ENCODE measurements at places on chromosomes 11 and 22.

GRCh38 chr11:116649268-116649667 is 123.5 kb downstream of the BUD13 start:
- no peak for DNase-seq

- DNase-seq: no peak
These were observed 12.5 kb downstream of the USP35 start for GRCh38 chr11:78201096-78201818.

DNA sequence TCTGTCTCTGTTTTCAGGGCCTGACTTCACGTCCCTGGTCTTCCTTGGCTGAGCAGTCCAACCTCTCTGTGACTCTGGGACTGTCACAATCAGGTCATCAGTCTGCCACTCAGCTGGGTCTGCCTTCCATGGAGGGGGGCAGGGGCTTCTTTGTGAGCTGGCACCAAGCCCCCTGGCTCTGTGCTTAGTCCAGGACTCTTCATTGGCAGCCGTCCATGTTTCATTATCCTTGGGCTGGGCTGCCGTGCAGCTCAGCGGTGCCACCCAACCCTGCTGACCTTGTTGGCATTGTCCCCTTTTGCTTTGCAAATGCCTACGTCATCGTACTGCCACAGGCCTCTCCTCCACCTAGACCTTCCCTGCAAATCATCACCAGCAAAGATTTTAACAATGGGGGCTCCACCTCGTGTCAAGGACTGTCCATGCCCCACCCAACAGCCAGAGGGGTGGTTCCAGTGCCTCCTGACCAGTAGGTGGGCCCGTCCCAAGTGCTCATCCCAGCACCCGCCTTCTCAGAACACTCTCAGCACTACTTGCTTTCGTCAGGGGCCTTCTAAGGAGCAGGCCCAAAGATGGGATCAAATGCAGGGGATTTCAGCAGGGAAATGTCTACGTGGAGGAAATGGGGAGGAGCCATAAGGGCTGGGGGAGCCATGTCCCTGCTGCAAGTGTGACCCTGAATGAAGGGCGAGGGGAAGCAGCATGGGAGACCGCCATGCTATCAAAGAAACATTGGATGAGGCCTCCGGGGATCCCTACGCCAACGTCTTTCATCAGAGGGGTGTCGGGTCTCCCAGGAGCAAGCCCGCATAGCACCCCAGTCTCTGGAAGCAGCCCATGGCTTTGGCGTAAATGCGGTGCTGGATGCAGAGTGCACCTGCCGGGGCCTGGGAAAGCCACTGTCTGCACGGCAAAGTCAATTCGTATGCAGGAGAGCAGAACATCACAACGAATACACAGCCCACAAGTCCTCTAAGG is 18.2 kb downstream of the KRTAP5-6 start:
- no peak for DNase-seq

DNA sequence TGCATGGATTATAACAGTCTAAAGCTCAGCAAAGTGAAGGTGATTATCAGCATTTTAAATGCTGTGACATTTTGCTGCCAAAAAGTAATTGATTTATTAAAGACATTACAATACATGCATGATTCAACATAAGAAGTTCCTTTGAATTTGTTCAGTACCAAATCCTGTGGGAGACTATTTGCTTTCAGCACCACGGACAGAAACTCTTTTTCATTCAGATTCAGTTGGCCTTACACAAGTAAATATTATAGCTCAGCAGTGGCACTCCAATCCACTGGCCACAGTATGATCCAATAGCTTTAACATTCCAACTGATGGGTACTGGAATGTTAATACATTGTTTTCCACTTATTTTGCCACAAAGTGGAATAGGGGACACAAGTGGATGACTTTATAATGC is 806.7 kb downstream of the NTM start:
- no peak for DNase-seq

DNA sequence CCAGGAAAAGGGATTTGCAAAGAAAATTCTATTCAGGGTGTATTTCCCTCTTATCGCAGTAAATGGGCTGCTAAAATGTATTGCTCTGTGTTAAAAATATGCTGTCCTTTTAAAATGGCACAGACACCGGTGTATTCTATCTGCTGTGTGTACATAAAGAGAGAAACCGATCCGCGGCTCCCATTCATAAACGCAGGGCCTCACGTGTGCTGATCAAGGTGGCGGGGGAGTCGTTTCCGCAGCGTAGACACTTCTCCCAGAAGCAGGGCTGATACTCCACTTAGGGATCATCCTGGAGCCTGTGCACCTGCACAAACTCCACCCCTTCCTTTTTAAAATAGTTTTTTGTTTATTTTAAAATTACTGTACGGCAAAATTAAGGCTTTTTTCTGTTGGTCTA is 26.1 kb upstream of the IGSF9B start:
- no peak for DNase-seq

DNA sequence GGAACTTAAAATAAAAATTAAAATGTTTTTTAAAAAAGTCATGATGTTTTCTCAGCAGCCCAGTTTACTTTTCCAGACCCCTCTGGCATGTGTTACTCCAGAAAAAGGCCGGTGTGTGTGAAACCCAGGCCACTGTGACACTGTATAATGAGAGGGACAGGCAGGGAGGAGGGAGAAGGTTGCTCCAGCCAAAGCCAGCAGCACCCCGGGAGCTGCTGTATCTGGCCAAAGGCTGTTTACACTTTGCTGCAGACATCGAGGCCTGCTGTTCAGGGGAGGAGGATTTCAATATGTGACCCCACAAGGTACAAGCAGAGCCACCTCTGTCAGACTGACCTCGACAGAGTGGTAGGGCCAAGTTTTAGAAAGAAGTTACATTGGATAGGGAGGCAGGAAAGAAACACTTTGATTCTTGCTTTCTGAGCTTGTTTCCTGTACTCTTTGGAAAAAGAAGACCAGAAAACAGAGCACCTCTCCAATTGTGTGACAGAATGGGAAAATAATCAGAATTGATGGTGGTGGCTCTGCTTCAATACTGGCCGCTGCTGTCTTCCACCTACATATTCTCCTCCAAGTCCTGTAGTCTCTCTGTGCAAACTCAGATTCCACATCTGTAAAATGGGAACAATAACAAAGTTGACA is 41.0 kb upstream of the CD44 start:
- DNase-seq: no peak

- no peak for DNase-seq
These were observed 56.2 kb downstream of the SOX6 start for GRCh38 chr11:16299884-16300782.

DNA sequence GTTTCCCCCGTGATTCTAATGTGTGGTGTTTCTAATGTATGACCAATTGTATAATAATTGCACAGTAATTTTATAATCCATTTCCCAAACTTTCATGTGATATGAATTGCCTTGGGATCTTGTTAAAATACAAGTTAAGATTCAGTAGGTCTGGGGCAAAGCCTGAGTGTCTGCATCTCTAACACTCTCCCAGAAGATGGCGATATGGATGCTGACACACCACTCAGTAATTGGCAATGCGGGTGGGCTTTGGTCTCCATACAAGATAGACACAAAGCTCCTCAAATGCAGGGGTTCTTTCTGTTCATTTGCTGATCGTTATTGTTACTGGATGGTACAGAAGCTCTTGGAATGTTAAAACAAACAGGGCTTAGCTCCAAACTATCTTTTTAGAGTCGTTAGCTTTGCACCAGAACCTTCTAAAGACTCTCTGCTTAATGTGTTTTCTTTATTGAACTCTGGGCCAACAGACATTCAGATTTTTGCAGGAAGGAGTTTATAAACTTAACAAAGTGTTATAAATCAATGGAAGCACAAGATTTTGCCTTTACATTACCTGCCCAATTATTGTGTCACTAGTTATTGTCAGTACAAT is 45.4 kb upstream of the ANO3 start:
- DNase-seq: no peak

GRCh38 chr11:57764021-57764420 is 2.4 kb downstream of the CTNND1 start:
- no peak for DNase-seq

DNA sequence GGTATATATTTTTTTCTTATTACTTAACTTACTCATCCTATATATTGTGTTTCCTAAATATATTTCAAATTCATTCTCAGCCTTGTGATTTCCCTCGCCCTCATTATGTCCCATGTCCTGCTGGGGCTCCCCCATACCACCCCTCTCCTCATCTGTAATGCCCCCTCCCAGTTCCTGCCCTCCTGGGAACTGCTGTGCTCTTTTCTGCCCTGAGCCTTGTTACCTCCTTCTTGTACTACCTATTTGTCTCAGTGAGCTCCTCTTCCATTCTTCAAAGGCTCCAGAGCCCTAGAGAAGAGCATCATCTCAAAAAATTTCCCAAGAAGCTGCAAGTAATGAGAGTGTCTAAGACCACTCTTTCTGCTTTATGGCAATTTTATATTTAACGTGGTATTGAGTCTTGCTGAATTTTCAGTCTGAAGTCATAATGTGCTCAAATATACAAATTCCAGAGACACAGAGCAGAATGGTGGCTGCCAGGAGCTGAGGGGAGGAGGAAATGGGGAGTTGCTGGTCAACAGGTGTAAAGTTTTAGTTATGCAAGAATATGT is 66.5 kb upstream of the TOP3B start:
- no peak for DNase-seq

DNA sequence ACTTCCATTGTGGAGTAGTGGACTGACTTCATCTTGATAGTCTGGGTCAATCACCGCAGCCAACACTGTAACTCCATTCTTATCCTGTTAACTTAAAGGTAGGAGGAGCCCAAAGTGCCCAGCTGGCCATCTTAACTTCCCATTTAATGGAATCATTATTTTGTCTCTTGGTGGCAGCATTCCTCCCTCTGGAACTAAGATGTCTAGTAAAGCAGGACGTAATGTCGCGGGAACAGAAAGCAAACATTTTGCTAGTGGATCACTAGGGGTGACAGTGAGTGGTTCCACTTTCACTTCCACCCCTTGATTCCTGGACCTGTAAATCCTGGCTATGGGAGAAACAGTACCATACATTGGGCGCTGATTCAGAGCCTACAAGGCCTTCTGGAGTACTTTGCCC is 71.4 kb downstream of the GAB4 start:
- DNase-seq: no peak

Data from right forelimb (tissue), 1 donor.